NCI-H2029 (cell line): ENCODE measurements at places on chromosomes 3 and 15.

- DNase-seq = no peak
These were observed 7.8 kb downstream of the ZIC1 start for GRCh38 chr3:147416931-147417330.

- DNase-seq = no peak
These were observed 120.0 kb downstream of the PLD1 start for GRCh38 chr3:171690281-171690680.

DNA sequence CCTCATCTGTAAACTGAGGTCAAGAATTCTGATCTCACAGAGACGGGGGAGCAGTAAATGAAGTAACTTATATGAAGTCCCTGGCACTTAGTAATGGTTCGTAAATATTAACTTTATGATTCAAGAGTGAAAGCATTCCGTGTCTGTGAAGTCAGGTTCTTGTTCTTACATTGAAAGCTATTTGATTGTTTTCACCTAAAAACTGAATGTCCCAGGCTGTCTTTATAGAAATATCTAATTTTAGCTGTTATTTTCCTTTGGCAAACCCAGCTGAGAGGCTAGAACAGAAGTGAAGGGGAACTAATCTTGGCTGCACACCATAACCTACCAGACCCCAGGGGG, 84.5 kb downstream of the CHSY1 start:
- no peak for DNase-seq

DNA sequence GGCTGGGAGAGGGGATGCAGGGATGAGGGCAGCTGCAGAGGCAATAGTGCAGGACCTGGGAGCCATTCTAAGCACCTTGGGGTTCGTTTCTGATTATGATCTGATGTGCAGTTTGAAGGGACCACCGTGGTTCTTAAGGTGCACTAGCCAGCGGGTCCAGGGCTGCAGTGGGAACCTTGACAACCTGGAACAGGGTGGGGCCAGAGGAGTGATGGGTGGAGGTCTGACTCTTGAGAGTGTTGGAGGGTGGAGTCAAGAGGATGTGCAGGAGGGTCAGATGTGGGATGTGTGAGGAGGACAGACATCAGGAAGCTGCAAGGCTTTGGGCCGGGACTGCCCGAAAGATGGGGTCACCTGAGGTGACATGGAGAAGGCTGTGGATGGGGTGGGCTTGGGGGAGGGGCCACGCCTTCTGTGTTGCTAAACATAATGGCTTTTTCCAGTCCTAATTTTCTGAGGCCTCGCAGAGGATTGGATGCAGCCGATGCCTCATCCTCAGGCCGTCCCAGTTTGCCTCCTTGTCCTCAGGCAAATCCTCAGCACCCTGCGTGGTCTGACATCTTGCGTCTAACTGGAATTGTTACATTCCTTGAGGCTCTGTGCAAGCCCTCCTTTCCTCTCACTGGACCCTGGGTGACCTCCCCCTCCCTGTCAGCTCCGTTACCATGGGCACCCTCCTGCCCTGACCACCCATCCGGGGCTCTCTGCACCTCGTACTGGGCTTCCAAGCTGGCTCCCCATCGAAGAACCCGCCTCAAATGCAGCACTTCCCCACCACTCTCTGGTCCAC, 61.4 kb upstream of the TRPM1 start:
- DNase-seq = no peak

- DNase-seq = no peak
These were observed 22.0 kb downstream of the RAB27A start for GRCh38 chr15:55267401-55268175.

DNA sequence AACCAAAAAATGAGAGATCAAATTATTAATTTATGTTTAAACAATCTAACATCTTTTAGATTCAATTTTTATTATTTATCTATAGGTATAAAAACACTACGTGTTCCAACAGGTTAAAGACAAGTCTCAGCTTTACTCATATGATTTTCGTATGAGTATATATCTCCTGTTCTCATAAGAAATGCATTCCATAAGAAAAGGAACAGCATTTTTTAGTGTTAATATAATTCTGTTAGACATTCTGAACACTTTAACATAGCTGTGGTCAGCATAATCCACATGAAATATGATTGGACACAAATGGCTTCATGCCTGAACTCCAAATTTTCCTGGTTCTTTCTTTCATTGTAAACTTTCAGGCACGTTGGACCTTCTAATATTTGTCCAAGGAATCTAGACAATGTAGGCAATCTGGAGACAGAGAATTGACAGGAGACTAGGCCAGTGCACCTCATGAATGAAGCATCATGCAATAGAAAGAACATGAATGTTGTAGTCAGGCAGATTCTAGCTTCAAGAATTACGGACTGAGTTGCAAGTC, 1122.0 kb upstream of the ALCAM start:
- DNase-seq = no peak

GRCh38 chr15:39411102-39411989, 169.5 kb upstream of the THBS1 start:
- DNase-seq = no peak
